Stimulated activated CD8-positive, alpha-beta memory T cell treated with anti-CD3 and anti-CD28 coated beads, Interleukin-15, amount 100 ng/mL, for 48 hours (primary cell): ENCODE measurements at places on chromosomes 5 and 9.

GRCh38 chr5:44332285-44332971, 56.8 kb downstream of the FGF10 start:
- no peak for DNase-seq

DNA sequence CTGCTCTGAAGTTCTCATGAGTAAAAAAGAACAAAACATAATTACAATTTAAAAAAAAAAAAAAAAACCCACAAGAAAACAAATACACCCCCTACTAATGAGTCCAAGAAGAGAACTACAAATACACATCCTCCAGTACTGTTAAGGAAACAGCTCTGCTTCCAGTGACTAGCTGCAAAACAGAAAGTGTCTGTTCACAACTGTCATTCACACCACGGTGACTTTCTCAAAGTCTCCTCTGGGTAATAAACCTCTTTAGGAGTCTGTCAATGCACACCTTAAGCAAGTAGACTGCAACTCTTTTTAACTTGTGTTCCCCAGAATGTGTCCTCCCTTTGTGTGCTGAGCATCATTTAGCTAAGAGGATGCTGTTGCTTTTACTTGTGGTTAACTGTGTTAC, 6.2 kb downstream of the REEP5 start:
- no peak for DNase-seq

GRCh38 chr5:31962351-31962751, 211.8 kb downstream of the GOLPH3 start:
- DNase-seq = no peak

- DNase-seq = no peak
These were observed 248.0 kb downstream of the KCTD16 start for GRCh38 chr5:144418719-144419118.

DNA sequence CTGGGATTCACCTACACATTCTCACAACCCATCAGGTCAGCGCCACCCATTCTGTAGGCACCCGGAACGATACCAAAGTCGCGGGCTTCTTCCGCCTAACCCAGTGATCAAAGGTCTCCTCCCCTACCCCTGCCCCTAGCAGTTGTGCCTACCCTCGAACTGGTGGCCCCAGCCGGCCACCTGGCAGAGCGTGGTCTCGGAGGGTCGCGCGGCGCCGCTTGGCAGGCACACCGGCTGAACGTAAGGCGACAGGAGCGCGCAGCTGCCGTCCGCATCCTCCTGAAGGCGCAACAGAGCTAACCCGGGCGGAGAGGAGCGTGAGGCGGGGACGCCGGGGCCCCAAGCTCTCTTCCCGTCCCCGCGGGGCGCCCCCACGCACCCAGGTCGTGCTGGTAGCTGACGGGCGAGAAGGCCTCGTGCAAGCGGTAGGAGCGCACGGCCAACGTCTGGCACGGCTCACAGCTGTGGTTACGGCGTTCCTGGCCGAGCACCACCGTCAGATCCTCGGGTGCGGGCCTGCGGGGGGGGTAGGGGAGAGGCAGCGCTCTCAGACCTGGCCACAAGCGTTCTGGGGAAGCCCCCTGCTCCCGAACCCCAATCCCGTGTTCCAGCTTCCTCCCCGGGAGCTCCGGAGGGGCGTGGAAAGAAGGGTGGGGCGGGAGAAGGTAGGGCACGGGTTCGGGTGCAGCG, 2.8 kb upstream of the PFN3 start:
- peak; percentile 19 for DNase-seq

DNA sequence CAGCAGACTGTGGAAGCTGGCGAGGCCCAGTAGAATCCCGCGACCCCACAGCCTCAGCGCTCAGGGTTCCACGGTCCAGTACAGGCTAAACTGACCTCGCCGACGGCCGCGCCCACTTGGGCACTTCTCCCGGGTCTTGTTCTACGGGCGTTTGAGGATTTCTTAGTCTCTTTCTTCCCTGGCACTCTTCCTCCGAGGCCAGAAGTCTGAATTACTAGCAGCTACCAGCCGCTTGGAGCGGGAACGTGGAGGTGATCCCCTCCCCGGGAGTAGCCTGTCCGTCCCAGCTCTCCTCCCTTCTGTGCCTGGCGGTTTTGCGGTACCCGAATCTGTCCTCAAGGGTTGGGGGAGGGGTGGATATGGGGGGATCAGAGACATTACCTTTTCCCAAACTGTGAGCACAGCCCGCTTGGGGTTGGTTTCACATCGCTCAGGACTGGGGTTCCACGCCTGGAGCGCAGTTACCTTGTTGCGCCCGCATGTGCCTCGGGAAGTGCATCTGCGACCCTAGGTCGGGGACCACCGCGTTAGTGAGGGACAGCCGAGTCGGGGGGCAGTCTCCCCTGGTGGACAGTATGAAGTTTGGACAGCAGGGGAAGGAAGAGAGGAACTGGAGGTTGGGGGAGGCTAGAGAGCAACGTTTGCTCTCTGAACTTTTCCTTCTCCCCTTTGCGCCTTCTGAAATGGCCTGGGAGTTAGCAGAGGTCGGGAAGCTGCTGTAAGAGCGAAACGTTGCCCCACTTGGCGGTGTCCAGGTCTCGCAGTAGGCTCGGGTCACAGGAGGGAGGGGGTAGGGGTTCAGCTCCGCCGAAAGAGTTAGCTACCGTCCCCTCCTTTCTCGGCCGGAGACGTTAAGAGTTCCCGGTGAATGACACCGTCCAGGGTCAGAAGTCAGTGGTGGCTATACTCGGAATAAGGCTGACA, 190.8 kb downstream of the MEF2C start:
- no peak for DNase-seq

DNA sequence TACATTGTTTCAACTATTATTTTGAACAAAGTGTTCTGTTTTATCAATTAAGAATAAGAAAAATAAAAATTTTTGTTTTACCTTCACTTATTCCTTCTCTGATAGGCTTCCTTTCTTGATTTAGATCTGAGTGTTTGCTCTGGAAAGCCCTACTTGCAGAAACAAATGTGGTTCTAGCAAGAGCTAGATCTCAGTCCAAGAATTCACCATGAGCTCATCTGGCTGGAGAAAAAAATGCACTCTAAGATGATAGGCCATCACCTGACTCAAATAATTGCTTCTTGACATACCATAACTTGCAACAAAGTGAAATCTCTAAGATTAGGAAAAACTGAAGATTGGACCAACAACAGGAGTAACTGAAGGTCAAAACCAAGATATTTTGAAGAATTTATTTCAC, 6.3 kb upstream of the RLN2 start:
- DNase-seq = no peak
